ENCODE measurements at places on chromosomes 7 and 10. TPM values are rescaled to one million over a fixed set of nuclear protein-coding genes. Genes with fewer than 3 reads are reported as not detected.

DNA sequence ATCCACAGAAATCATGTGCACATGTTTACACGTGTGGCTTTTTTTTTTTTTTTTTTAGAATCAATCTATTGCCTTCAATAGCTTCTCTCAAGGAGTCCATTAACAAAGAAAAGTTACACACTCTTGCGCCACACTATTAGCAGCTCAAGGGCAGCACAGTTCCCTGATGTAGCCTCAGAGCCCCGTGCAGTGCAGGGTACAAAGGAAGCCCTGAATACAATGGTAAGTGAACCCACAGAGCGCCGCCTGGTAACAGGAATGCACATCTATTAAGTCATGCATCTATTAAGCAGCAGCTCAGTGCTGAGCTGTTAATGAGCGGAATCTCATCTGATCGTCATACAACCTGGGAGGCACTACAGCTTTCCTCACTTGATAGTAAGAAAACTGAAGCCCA is 113.7 kb upstream of the PDLIM1 start:
- peak; percentile 65 for DNase-seq
- H3K4me3 ChIP-seq, result no peak overlapping the region
- H3K36me3 ChIP-seq, result peaks cover 8% of the 10 kb centered on the region
- H3K27me3 ChIP-seq, result no peaks in the 10 kb centered on the region
- H3K27ac ChIP-seq, result peak overlapping the region; percentile 90
- peaks cover 53% of the 10 kb centered on the region for H3K4me1 ChIP-seq

- peak; percentile 99 for DNase-seq
- peak within 1 kb of the TSS; percentile 79 for H3K4me3 ChIP-seq
- peaks cover 16% of the 10 kb centered on the region for H3K4me1 ChIP-seq
- no peaks in the 10 kb centered on the region for H3K36me3 ChIP-seq
- H3K27ac ChIP-seq, result peak within 1 kb of the TSS; percentile 71
These were observed at the start of gene NCAPG2 for GRCh38 chr7:158704524-158705233. Gene NCAPG2 (minus strand): TSS chr7:158704804. CDS start chr7:158701899, 2,905 bp downstream.

DNA sequence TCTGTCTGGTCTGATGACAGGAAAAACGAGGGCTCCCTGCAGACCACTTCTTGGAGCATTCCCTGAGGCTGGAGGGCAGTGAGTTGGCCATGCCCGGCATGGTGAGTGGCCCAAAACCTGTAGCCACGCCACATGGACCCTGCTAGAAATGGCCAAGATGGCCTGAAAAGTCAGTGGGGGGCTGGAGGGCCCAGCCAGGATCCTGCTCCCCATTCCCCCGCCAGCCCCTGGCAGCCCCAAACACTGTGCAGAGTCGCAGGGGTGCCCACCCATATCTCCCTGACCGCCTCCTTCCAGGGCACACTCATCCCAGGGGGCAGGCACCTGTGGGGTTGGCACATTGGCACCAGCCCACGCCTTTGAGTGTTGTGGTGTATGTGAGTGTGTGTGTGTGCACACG is 18.7 kb upstream of the PPP2R2D start:
- no peak overlapping the region for H3K4me3 ChIP-seq
- no peak for DNase-seq
- H3K27ac ChIP-seq, result no peak overlapping the region
- H3K36me3 ChIP-seq, result no peaks in the 10 kb centered on the region
- no peaks in the 10 kb centered on the region for H3K27me3 ChIP-seq

GRCh38 chr10:16679511-16679910 is 137.7 kb downstream of the RSU1 start:
- no peak overlapping the region for H3K27ac ChIP-seq
- H3K4me3 ChIP-seq, result no peak overlapping the region
- no peaks in the 10 kb centered on the region for H3K27me3 ChIP-seq
- H3K36me3 ChIP-seq, result no peaks in the 10 kb centered on the region
- no peak for DNase-seq
- H3K4me1 ChIP-seq, result no peaks in the 10 kb centered on the region

DNA sequence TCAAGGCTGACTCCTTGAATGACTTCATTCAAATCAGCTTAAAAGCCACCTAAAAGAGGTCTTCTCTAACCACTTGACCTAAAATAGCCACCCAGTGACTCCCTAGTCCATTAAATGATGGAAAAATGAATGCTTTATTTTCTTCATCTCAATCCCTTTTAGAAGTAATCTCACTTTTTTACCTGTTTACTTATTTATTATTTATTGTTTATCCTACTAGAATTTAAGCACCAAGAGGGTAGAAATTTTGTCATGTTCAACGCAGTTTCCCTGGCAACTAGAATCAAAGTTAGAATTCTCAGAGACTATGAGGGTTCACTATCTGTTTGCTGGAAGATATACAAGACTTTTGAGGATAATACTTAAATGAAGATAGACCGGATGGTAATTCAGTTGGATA is at the start of gene LIPJ:
LIPJ (plus strand) TSS at position 301 of the 400 bp plus-strand sequence. CDS start 3,926 bp downstream, outside the sequence.
- no peak within 1 kb of the TSS for H3K27ac ChIP-seq
- no peaks in the 10 kb centered on the region for H3K27me3 ChIP-seq
- no peaks in the 10 kb centered on the region for H3K36me3 ChIP-seq
- no peak within 1 kb of the TSS for H3K4me3 ChIP-seq
- no peak for DNase-seq

GRCh38 chr10:954396-954795 is 22.9 kb upstream of the LARP4B start:
- H3K4me1 ChIP-seq, result no peaks in the 10 kb centered on the region
- no peak overlapping the region for H3K27ac ChIP-seq
- no peak for DNase-seq

Gene PRLHR
- not detected for polyA plus RNA-seq

Data from heart left ventricle (tissue), 16 donors.